ENCODE measurements at places on chromosomes 2 and 18.

DNA sequence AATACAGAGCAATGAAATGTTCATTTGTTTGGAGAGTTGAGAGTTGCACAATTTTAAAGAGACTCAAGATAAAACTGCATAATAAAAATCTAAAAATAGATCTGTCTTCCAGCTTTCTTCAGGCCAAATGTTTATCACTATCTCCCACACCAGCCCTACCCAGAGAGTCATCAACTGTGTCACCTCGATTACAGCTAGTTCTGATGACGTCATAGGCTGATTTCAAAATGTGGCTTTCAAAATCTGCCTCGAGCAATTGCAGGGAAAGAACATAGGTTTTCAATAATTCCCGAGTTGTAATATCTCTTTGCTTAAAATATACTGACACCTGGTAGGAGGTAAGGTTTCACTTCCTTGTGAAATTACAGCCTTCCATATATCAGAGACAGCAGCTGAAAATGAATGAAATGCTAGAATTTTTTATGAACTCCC lies 677.6 kb upstream of the ID2 start:
- peak; percentile 86 for DNase-seq

GRCh38 chr18:35127201-35127600 lies 86.0 kb downstream of the MAPRE2 start:
- DNase-seq, result no peak

- DNase-seq, result no peak
Measured at GRCh38 chr2:23513245-23513871, 128.4 kb downstream of the KLHL29 start.

DNA sequence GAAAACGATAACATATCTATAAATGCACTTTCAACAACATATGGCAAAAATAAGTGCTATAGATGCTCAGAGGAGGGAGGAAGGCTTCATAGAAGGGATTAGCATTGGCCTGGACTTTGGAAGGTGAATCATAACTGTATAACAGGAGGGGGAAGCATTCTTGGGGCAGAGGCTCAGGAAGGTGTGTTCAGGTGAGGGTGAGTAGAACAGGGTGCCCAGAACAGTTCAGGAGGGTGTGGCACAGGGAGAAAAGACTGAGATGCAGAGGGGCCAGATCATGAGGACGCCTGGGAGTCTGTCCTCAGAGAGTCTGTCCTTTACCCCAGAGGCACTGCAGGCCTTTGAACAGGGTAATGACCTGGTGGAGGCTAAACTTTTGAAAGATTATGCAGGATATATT lies 29.3 kb upstream of the MEP1B start:
- no peak for DNase-seq

DNA sequence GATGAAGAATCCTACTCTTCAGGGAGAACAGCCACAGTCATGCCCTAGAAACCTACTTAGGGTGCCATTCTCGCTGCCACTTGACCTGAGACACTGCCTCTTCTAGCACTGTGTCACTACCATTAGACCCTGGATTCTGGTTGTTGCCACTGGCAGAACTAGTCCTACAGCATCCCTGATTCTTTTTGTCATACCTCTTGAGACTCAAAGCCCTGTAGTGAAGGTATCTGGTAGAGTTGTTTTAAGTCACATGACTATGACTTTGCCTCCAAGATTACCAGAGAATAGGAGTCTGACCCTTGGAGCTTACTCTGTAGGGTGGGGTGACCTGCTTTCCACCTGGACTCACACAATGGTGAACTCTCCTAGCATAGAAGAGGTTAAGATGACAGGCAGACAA lies 296.7 kb downstream of the TNS1 start:
- DNase-seq, result no peak

- DNase-seq, result no peak
Measured at GRCh38 chr2:30046979-30047378, 99.8 kb upstream of the YPEL5 start.

- DNase-seq, result no peak
Measured at GRCh38 chr18:26233208-26233607, 7.0 kb downstream of the TAF4B start.

GRCh38 chr2:134140251-134140661 lies 113.6 kb upstream of the MGAT5 start:
- DNase-seq, result no peak

GRCh38 chr18:56902653-56903052 lies 244.2 kb upstream of the BOD1L2 start:
- no peak for DNase-seq

DNA sequence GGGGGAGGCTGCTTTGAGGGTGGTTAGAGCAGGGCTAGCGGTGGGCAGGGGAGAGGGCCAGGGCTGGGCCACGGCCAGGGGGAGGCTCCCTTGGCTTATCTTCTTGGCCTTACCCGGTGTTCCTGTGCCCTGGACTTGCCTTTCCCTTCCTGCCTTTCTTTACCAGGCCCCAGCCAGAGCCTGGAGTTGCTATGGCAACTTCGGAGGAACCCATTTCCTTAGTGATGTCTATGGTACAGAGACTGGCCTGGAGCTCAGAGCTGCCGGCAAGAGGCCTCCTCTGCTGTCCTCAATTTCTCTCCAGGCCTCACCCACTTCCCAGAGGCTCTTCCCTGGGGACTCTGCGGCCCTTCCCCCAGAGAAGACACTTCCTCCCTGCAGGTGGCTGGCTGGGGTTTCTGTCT lies 11.5 kb downstream of the SPEG start:
- DNase-seq, result peak; percentile 33

- DNase-seq, result no peak
Measured at GRCh38 chr18:50315100-50315871, 27.8 kb upstream of the CXXC1 start.

GRCh38 chr18:5519448-5520298 lies 24.1 kb downstream of the EPB41L3 start:
- DNase-seq, result no peak

- DNase-seq, result no peak
Measured at GRCh38 chr2:143254110-143254509, 124.9 kb downstream of the ARHGAP15 start.

- no peak for DNase-seq
Measured at GRCh38 chr2:71531522-71532047, 78.2 kb downstream of the DYSF start.

GRCh38 chr2:150735894-150736498 lies 248.5 kb upstream of the RND3 start:
- no peak for DNase-seq

DNA sequence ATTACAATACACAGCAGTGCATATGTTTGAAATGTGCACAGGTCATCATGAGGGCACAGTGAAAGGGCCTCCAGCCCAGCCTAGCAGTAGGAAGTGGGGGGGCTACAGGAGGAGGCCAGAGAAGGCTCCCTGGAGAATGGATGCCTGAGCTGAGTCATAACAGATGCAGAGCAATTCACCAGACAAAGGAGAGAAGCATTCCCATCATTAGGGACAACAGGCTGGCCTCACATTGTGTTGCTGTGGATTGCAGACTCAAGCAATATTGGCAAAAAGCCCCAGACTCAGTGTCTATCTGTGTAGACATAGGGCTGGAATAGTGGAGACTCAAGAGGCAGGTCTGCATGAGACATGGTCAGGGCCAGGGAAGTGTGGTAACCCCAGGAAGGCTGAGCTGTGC lies 329.9 kb downstream of the DLGAP1 start:
- DNase-seq, result peak; percentile 50

GRCh38 chr2:136373841-136374240 lies 255.9 kb upstream of the CXCR4 start:
- no peak for DNase-seq

GRCh38 chr2:219296631-219297391 lies 12.4 kb downstream of the PTPRN start:
- DNase-seq, result no peak

- DNase-seq, result no peak
Measured at GRCh38 chr2:231383416-231384108, 11.9 kb upstream of the B3GNT7 start.

- DNase-seq, result no peak
Measured at GRCh38 chr2:235046589-235046988, 94.8 kb downstream of the SH3BP4 start.

DNA sequence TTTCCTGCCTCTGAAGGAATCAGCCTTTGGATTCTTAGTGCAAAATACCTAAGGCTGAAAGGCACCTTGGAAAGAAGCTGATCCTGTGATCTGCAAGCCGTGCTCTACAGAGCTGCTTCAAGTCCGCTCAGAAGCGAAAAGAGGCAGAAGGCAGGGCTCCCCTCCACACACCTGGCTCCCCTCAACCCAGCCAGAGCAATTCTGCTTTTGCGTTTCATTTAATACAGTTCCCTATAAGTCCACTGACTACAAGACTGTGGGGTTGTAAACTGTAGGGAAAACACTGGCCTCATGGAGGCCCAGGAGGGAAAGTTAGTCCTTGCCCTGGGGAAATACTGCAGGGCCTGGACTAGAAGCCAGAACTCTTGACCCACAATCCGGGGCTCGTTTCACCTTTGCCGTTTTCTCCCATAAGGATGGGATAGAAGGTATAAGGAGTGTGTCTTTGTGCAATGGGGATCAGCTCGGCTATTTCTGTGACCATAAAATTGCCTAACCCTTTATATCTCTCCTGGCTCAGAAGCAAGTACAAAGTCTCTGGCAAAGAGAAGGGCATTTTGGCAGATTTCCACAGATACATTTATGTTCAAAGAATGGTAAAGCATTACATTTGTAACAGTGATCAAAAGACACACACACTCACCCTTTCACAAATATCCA lies 95.8 kb upstream of the TEX51 start:
- DNase-seq, result no peak

DNA sequence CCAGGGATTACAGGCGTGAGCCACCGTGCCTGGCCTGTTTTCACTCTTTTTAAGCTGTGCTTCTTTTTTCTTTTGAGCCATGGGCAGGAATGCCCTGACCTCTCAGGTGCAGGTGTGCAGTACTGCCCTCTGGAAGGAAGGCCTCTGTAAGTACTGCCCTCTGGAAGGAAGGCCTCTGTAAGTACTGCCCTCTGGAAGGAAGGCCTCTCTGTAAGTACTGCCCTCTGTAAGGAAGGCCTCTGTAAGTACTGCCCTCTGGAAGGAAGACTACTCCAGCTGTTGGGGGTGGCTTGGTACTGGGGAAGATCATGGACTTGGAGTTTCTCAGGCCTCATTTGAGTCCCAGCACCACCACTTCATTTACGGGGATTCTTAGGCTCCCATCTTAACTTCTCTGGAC lies 248.5 kb upstream of the ID2 start:
- DNase-seq, result no peak

GRCh38 chr2:7672027-7672684 lies 754.9 kb downstream of the RNF144A start:
- DNase-seq, result no peak

Data from GM03348 (cell line).